Thoracic aorta endothelial cell (primary cell): ENCODE measurements at places on chromosomes 4 and X. TPM values are rescaled to one million over a fixed set of nuclear protein-coding genes. Genes with fewer than 3 reads are reported as not detected.

Gene VEGFD
- total RNA-seq, result 0.53 and 0.65 TPM in 2 replicates

Gene MAD2L1
- total RNA-seq, result 37.4 and 54.9 TPM in 2 replicates

Gene CHRDL1
- not detected in 2 replicates for total RNA-seq

Gene PROM1
- 0.13 TPM in 1 of 2 replicates, not detected in the other for total RNA-seq

Gene TEX13C
- total RNA-seq, result not detected in 2 replicates

Gene FHDC1
- 0.07 and 0.13 TPM in 2 replicates for total RNA-seq

Gene CRMP1
- total RNA-seq, result 0.53 TPM in 1 of 2 replicates, not detected in the other
